Stimulated activated CD8-positive, alpha-beta memory T cell treated with anti-CD3 and anti-CD28 coated beads, Interleukin-7, amount 100 ng/mL, for 1 hour (primary cell): ENCODE measurements at places on chromosomes 6 and 20.

GRCh38 chr6:10719964-10720264 is 3.0 kb upstream of the TMEM14C start:
- DNase-seq: no peak

GRCh38 chr20:50222309-50223038 is 31.8 kb downstream of the CEBPB start:
- DNase-seq: no peak

- DNase-seq: no peak
Measured at GRCh38 chr6:28729501-28730402, 194.0 kb downstream of the TRIM27 start.

DNA sequence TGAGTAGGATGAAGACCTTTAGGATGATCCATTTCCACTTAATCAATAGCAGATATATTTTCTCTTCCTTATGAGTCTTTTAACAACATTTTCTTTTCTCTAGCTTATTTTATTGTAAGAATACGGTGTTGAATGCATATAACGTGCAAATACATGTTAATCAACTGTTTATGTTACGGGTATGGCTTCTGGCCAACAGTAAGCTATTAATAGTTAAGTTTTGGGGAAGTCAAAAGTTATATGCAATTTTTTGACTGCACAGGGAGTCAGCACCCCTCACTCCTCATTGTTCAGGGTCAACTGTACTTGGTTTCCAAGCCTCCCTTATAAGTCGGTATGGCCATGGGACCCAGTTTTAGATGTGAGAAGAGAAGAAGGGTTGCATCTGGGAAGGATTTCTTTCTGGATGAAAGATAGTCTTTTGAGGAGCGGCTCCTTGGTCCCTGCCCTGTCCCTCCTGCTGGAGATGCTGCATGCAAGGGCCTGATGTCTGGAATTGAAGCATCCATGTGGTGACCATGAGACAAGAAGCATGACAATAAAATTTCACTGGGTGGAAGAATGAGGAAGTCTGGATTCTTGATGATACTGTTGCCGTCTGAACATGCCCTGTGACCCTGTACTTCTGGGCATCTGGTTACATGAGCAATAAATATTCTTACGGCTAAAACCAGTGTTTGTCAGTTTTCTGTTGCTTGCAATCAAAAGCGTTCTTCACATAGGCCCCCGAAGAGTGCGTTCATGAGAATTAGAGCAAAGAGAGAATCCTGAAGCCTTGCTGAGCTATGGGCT is 194.7 kb upstream of the PMEPA1 start:
- DNase-seq: no peak

GRCh38 chr6:40599555-40599954 is 12.4 kb upstream of the LRFN2 start:
- no peak for DNase-seq

DNA sequence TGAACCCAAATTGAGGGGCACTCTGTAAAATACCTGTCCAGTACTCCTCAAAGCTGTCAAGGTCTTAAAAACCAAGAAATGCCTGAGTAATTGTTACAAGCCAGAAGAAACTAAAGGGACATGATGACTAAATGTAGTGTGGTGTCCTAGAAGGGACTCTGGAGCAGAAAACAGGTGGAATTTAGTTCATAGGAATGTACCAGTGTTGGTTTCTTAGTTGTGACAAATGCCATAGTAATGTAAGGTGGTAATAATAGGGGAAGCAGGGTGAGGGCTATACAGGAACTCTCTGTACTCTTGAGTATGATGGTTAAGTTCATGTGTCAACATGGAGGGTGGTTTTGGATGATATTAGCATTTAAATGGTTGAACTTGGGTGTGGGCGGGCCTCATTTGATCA is 92.3 kb downstream of the CNBD2 start:
- no peak for DNase-seq

DNA sequence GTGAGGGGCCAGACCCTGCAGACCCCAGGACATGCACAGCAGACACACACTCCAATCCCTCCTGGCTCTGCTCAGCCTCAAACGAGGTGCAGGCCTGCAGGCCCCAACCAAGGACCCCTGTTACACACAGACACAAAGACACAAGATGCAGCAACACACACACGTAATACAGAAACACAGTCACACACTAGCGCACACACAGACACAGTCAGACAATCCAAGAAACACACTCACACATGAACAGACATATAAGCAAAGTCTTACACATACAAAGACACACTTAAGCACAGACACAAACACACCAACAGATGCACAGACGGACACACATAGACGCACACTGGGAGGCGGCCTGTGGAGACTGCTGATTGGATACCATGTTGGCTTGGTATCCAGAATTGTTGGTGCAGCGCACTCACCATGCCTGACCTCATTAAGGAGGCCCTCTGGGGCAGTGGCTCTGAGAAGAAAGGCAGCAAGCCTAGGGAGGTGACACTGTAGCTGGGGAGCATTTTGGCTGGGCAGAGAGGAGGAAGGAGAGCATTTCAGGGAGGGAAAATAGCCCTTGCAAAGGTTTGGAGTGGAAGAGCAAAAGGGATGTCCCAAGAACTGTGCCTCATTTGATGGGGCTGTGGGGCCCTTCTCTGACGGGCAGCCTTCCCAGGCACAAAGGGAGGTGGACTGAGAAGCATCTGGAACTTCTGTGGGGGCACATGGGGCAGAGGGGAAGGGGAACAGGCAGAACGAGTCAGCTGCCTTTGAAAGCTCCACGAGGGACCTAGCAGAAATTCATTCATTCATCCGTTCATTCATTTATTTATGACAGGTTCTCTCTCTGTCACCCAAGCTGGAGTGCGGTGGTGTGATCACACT is 1.4 kb upstream of the HSPA12B start:
- no peak for DNase-seq

- no peak for DNase-seq
Measured at GRCh38 chr6:63066055-63066704, 145.1 kb upstream of the FKBP1C start.

DNA sequence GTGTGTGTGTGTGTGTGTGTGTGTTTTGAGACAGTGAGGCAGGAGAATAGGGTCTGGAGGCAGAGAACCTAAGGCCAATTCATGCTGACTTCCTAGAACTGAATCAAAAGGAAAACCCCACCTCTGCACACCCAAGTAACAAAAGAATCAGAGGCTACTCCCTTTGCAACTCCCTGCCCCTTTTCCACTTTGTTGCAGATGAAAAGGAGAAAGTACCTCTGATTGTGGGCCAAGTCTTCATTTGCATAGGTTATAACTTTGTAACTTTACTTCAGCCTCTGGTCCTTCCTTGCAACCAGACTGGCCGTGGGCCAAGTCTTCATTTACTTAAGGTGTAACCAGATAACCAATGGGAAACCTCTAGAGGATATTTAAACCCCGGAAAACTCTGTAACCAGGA is 168.8 kb downstream of the EYA2 start:
- DNase-seq: no peak

DNA sequence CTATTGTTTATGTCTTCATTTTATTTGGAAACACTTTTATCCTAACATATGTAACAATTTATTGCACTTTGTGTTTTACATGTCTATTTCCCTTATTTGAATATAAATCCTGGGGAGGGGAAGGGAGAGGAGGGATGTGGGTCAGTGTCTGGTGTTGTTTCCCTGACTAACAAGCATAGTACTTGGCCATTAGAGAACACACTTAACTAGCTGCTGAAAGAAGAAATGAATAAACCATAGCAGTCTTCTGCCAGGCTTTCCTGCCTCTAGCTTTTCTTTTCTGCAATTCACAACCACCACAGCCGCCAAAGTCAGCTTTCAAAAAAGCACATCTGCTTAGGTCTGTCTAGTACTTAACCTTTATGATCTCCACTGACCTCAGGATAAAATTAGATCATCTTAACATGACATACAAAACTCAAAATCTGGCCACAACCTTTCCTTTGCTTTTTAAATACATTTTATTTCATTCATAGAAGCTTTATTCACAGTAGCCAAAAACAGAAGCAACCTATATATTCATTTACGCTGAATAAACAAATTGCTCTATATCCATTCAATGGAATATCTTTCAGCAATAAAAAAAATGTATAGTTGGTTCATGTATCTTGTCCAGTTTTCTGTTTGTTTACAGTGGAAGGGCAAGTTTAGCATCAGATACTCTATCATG is 16.3 kb downstream of the PDSS2 start:
- DNase-seq: no peak

- no peak for DNase-seq
Measured at GRCh38 chr6:43468240-43468639, 9.1 kb upstream of the TJAP1 start.

DNA sequence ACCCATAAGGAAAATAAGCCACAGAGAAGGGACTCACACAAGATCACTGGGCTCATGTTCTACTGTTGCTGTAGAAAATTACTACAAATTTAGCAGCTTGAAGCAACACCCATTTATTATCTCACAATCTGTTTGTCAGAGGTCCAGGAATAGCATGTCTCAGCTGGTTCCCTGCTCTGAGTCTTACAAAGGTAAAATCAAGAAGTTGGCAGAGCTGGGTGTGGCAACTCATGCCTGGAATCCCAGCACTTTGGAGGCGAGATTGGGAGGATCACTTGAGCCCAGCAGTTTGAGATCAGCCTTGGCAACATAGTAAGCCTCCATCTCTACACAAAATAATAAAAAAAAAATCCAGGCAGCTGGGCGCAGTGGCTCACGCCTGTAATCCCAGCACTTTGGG is 28.5 kb upstream of the ZNF831 start:
- DNase-seq: no peak
